ENCODE measurements at places on chromosomes 16 and 17.
A peak's percentile ranks its signal among the peaks of the same experiment; 100 is the strongest.

DNA sequence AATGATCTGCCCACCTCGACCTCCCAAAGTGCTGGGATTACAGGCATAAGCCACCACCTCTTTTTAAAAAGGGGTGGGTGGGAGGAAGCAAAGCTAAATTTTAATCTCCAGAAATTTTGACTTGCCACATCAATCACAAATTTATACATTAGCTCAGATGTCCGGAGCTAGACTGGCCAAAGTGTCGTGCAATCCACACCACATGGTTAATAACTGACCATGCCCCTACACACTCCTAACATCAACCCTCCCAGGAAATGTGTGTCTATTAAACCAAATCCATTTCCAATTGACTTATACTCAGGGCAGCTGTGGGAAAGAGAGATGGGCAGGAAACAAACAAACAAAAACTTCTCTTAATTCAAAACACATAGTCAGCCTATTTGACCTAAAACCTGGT, 29.9 kb downstream of the SMURF2 start:
- no peak for DNase-seq

DNA sequence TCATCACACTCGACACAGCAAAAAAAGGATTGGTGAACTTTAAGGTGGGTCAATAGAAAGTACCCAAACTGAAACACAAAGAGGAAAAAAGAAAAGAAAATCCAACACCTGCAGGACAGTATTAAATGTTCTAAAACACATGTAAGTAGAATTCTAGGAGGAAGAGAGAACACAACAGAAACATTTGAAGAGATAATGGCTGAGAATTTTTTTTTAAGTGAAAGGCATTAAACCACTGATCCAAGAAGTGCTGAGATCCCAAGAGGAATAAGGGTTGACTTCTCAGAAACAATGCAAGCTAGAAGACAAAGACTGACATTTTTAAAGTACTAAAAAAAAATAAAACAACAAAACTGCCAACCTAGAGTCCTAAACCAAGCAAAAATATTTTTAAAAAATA, 31.6 kb downstream of the VPS53 start:
- DNase-seq = no peak

- DNase-seq = no peak
Measured at GRCh38 chr17:35297666-35298065, 54.8 kb downstream of the SLFN5 start.

DNA sequence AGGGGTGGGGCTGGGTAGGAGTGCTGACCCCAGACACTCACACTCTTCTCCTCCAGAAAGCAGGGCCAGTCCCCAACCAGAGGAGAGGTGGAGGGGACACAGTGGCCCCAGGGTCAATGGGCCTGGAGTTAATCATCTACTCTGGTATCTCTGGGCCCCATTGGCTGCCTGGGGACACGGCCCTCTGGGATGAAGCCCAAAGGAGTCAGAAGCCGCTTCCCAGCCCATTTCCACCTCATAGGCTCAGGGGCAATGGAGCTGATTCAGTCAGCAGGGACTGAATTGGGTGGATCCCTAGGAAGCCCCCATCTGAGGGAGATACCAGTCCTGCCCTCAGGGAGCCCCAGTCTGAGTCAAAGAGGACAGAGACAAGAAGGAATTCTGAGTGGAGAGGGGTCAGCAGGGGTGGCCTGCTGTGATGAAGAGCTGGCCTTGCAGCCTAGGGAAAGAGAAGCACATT, 2.9 kb upstream of the NAGS start:
- no peak for DNase-seq

DNA sequence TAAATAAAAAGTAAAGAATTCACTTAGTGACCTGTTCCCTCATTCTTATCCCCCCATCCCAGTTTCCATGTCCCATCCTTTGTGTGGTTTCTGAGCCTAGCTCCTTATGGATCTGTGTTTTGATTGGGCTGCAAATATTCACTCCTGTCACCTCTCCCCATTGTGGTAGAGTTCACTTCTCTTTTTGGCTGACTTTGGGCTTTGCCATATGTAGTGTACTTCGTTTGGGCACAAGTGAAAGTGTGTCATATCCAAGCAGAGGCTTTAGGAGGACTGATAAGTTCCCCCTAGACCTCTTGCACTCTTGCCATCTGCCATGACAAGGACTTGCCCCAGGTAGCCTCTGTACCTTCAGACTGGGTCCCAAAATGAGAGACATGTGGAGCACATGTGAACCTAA, 13.0 kb upstream of the DHRS7B start:
- DNase-seq = no peak

GRCh38 chr17:17001874-17002520, 30.1 kb upstream of the TNFRSF13B start:
- peak; percentile 78 for DNase-seq
